Activated T-helper 2 cell treated with anti-CD3 and anti-CD28 coated beads, Interferon-gamma antibody, Interleukin-2, Interleukin-4, amounts not matched to agents 10 μg/mL and 5 μg/mL and 100 μg/mL, durations not matched to agents 14 hours and 24 hours and 36 hours (primary cell): ENCODE measurements at places on chromosomes 16 and 17. TPM values are rescaled to one million over a fixed set of nuclear protein-coding genes. Genes with fewer than 3 reads are reported as not detected.

DNA sequence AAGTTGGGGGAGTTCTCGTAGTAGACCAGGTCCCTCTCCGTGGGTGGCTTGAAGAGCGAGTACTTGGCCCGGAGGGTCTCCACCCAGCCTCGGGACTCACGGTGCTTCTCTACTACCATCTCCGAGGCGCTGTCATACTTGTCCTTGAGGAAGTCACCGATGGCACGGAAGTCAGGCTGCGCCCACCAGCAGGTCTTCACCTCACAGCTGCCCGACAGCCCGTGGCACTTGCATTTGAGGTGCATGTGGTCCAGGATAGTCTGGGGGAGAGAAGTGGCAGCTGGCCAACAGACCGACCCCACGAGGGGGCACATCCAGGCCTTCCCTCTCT, 50.0 kb downstream of the WNT3 start:
- DNase-seq, result no peak

- peak; percentile 91 for DNase-seq
These were observed 3.0 kb downstream of the BORCS6 start for GRCh38 chr17:8186787-8187516.

GRCh38 chr17:412211-413015, 59.8 kb upstream of the RPH3AL start:
- DNase-seq, result peak; percentile 65

DNA sequence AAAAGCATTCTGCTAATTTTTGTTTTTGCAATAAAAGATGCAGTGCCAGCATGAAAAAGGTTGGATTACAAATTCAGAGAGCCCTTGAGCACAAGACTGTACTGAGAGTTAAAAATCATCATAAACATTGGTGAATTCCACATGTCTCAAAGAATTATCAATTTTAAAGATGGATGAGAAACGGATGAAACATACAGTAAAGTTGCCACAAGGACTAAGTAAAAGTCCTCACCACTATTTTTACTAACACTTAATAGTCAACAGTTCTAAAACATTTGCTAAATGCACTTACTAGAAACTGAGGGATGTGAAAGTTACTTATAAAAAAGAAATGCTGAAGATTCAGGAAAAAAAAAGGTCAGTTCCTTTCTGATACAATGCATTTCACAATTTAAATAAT, 25.8 kb upstream of the NACA2 start:
- no peak for DNase-seq

DNA sequence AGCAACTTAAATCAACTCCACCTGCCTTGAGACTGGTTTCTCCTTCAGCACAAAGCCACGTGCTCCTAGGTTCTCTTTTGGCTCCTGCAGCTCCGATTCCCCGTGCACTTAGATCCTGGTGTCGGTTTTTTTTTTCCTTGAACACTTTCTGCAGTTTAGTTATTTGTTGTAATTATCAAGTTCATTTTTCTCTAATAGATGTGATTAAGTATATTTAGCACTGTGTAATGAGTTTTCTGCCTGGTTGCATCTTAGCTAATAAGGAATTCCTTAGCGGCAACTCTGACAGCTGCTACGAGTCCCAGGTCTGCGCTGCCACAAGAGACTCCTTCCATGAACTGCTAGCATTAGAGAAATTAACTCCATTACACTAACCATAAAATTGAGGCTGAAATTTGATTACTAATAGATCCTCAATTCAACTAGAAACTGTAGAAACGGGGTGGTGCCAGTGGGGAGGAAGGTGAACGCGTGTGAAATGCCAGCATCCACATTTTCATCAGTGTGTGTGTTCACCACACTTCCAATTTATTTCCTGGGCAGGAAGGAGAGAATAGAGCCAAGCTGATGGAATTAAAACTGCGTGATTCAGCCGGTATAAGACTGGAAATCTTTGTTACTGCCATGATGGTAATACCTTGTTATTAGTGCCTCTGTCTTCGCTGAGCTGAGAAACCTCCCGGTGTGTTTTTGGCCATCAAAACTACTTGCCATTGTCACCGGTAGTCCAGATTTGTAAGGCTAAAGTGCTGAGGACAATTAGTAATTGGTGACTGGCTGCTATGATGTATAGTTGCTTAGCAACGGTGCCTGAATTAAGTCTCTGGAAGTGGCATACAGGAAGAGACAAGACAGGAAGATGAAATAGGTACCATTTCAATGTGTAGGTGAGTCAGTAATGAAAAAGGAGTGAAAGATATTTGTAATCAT, 232.4 kb downstream of the IRX3 start:
- DNase-seq, result no peak

DNA sequence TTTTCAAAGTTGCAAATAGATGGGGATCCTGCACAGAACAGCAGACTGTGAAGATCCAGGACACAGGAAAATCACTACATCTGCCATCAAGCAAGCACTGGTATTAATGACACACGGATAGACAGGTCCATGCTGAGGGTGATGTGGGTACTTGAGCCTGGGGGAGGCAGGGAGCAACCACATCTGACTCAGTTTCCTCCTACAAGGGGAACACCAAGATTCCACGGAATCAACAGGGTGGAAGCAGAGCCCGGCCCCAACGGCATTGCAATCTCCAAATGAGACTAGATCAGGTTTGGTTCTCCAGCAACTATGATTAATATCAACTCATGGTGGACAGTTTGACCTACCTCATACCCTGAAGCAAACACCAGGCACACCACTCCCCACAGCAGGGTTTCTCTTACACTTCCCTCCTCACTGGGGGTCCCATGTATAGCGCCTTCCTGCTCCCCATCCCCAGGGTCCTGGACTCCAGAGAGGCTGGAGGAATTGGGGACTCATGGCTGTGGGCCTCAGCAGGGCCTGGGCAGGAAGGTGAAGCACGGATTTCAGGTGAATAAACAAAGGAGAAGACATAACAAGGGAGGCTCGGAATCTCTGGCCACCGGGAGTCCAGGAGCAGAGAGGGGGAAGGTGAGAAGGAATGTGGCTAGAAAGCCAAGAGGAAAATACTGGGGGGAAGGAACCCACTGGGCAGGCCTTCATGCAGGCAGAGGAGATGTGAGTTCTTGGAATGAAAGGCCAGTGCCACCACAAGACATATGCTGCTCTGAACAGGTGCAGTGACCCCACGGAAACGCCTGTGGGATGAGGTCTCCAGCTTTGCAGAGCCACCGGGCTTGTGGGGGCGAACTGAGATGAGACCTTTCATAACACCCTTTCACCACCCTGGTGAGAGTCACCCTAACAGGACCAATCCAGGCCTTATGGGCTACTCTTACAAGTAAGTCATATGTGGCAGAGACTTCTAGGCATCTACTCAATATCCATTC, 29.5 kb upstream of the PIK3R6 start:
- no peak for DNase-seq

DNA sequence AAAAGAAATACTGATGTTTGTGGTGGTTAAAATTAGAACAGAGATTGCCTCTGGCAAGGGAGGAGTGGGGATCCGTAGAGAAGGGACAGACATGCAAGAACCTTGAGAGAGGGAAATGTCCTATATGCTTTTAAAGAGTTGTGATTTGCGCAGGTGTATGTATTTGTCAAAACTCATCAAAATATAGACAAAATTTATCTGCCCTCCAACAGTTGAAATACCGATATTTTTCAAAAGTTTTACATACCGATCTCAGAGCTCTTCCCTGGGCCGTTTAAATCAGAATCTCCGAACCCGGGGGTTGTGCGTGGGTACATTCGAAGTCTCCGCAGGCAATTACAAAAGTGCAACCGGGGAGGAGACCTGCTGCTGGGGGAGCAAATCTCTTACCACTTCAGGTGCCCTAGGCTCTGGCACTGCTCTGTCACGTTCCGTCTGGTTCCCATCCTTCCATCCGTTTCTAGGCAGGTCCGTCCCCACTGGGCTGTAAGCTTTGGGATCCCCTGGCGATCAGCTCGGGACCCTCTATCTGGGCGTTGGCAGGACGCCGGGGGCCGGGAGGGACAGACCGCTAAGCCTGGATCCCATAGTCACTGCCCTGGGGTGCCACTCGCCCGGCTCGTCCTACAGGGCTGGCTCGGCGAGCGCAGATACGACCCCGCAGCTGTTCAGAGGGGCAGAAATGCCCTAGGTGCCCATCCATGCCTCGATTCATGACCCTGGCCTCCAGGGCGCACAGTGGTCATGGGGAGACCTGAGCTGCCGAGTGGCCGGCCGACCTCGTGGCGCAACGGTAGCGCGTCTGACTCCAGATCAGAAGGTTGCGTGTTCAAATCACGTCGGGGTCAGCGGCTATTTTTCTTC, 4.2 kb downstream of the BORCS6 start:
- peak; percentile 78 for DNase-seq

GRCh38 chr16:12539185-12539929, 264.3 kb downstream of the CPPED1 start:
- DNase-seq, result peak; percentile 39

- DNase-seq, result no peak
These were observed 5.4 kb downstream of the C17orf58 start for GRCh38 chr17:67990909-67991308.

GRCh38 chr17:59357219-59357697, 25.8 kb downstream of the YPEL2 start:
- DNase-seq, result no peak

DNA sequence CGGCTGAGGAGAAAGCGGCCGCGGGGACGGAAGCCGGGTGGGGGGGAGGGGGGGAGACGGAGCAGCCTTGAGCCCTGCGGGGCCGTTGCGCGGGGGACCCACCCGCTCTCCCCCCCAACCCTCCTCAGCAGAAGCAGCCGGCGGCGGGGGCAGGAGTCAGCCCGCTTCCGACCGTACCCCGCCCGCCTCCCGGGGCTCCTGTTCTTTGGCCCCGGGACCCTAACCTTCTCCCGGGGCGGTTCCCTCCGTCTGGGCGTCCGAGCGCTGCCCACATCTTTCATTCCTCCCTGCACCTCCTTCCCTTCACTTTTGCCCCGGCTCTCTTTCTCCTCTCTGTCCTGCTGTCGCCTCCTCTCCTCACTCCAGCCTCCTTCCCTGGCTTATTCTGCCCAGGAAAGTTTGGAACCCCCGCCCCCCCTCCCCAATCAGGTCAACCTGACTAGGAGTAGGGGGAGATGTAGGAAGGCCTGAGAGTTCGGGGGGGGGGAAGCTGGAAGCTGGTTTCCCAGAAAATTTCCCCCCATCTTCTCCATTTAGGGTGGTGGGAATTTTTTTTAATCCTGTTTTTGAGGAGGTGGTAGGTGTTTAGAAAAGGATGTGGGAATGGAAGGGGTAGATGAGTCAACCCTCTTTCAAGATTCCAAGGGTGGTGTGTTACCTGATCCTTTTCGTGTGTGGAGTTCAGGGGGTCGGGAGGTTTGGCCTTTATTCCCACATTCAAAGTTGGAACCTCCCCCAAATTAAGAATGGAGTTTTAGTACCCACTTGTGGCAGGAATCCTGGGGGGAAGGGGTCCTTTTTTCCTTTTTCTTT, 427 bp upstream of the NLK start:
- no peak for DNase-seq

DNA sequence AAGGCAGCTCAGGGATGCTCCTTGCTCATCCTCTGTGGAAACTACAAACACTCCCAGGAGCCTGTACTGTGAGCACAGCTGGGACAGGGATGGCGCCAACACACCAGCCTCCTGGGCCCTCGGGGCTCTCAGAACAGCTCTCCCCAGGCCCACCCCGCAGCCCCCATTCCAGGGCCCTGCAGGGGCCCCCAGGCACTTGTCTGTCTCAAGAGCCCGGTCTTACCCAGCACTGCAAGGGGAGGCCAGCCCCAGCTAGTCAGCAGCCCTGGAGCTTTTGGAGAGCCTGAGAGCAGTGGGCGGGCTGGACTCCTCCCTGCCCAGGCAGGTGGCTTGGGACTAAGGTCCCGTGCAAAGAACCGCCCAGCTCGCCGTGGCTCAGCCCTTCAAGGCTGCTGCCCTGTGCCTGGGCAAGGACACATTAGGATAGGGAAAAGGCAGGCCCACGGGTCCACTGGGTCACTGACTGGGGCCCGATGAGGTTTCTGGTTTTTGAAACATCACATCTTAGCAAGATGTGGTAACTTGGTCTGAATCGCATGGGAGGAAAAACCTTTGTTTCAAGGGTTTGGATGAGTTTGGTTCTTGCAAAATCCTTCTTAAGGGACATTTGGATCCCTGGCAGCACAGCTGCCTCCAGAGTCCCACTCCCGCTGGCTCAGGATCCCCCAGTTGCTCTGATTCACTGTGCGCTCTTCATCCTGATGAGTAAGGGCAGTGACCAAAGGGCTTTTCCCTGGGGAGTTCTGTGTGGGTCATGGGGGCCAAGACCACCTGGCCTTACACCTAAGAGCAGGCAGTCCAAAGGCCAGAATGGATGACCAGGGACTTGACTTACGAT, 2.8 kb downstream of the DNASE1L2 start:
- DNase-seq, result no peak

GRCh38 chr16:87733190-87733589, 32.6 kb downstream of the KLHDC4 start:
- DNase-seq, result no peak

- no peak for DNase-seq
These were observed 17.1 kb upstream of the CDH1 start for GRCh38 chr16:68719993-68720489.

GRCh38 chr16:2156849-2157224, 1.3 kb downstream of the TRAF7 start:
- DNase-seq, result no peak

GRCh38 chr17:47774987-47775580, 42.0 kb downstream of the TBX21 start:
- DNase-seq, result no peak

- no peak for DNase-seq
These were observed 37.3 kb upstream of the ICAM2 start for GRCh38 chr17:64057701-64058263.

GRCh38 chr17:81414756-81415516, 19.7 kb downstream of the BAHCC1 start:
- DNase-seq, result no peak

- peak; percentile 53 for DNase-seq
These were observed 20.0 kb upstream of the SLC35G3 start for GRCh38 chr17:35214192-35214591.

DNA sequence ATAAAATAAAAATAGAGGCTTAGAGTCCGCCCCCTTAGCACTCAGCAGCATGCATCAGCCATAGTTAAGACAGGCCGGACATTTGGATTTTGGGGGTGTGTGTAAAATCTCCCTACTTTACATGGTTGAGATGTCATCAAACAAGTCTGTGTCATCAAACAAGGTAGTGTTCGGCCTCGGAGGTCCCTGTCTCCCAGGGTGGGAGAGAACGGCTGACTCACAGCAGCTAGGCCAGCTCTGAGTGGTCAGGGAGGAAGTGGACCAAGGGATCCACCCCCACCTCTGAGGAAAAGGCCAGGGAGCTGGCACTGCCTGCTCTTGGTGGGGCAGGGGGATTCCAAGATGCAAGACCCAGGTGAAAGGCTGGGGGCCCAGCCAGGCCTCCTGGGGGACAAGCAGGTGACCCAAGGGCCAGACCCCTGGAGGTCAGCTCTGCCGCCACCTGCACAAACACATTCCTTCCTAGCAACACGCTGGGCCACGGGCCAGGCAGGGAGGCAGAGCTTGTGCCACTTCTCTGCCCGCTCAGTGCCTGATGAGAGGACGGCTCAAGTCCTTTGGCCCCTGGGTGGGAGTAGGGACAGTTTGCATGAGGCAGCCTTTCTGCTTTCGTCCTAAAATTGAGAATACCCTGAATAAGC, 28.5 kb downstream of the KIFC3 start:
- DNase-seq, result no peak

CACNA1H gene
- total RNA-seq, result 0.09 TPM in 2 replicates

NECAB2 gene
- total RNA-seq, result 0.11 TPM in 1 of 2 replicates, not detected in the other

FBXW10 gene
- not detected in 2 replicates for total RNA-seq

NOTUM gene
- total RNA-seq, result 1.2 and 2.2 TPM in 2 replicates

SBK1 gene
- 1.3 and 1.4 TPM in 2 replicates for total RNA-seq

NPIPA5 gene
- total RNA-seq, result 13.8 and 16.0 TPM in 2 replicates

PLEKHG4 gene
- total RNA-seq, result 30.4 and 33.4 TPM in 2 replicates

ZNF597 gene
- total RNA-seq, result 1.8 and 1.9 TPM in 2 replicates

C16orf46 gene
- 0.11 and 0.32 TPM in 2 replicates for total RNA-seq

DNAH3 gene
- 0.02 and 0.05 TPM in 2 replicates for total RNA-seq

WFDC1 gene
- not detected in 2 replicates for total RNA-seq

TBC1D3I gene
- 1.1 and 1.2 TPM in 2 replicates for total RNA-seq

NPIPA8 gene
- 0.55 and 0.91 TPM in 2 replicates for total RNA-seq
